CD4-positive, alpha-beta T cell treated with Interleukin-4 for 4 hours (primary cell): ENCODE measurements at places on chromosomes 13 and 19.

DNA sequence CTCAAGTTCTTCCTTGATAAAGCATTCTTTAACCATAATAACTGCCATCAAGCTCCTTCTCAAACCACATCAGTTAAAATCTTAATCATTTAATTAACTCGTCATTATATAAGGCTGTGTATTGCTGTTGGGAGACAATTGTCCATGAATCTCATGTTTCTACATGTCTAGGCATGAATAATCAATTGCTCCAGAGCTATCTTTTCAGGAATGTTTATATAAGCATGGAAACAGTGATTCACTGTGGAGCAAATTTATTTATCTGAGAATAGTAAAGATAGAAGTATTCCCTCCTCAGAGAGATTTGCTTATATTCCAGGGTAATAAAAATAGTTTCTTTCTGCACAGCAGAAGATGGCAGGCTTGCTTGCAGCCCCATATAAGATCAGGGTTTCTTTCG lies 71.1 kb downstream of the CBY2 start:
- DNase-seq: no peak

- no peak for DNase-seq
Measured at GRCh38 chr13:37910790-37911189, 41.2 kb upstream of the TRPC4 start.

GRCh38 chr13:73991384-73991783 lies 142.8 kb downstream of the KLF12 start:
- no peak for DNase-seq

GRCh38 chr13:65964672-65965071 lies 1265.5 kb downstream of the PCDH9 start:
- DNase-seq: no peak

- DNase-seq: no peak
Measured at GRCh38 chr19:2993579-2993978, 16.2 kb downstream of the TLE6 start.
